ENCODE measurements at places on chromosomes 7 and 10.

DNA sequence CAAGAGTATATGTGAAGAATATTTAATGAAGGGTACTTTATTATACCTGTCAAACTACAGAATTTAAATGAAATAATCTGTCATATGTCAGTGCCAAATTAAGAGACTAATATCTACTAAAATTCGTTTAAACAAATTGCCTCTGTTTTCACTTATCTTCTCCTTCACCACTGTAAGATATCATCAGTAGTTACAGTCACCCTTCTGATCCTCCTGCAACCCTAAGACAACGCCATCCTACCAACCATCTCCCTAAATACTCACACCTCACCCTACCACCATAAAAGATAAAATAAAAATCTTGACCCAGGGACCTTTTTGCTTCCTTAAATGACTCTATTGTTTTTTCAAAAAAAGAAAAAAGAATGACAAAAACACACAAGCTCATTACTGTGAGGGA, 20.8 kb downstream of the EZH2 start:
- DNase-seq: no peak

GRCh38 chr10:52257692-52258075, 56.4 kb upstream of the DKK1 start:
- DNase-seq: no peak

DNA sequence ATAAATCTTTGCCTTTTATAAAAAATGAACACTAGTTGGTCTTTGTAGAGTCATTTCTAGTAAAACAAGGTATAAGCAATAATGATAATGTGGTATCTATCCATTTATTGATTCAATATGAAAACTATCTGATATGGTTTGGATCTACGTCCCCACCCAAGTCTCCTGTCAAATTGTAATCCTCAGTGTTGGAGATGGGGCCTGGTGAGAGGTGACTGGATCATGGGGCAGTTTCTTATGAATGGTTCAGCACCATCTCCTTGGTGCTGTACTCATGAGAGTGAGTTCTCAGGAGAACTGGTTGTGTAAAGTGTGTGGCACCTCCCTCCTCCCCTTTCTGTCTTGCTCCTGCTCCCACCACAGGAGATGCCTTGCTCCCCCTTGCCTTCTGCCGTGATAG, 288.8 kb downstream of the CACNA2D1 start:
- no peak for DNase-seq

- DNase-seq: no peak
These were observed 10.7 kb upstream of the HOXA13 start for GRCh38 chr7:27210441-27211083.

GRCh38 chr10:98338318-98338717, 70.3 kb upstream of the LOXL4 start:
- no peak for DNase-seq

DNA sequence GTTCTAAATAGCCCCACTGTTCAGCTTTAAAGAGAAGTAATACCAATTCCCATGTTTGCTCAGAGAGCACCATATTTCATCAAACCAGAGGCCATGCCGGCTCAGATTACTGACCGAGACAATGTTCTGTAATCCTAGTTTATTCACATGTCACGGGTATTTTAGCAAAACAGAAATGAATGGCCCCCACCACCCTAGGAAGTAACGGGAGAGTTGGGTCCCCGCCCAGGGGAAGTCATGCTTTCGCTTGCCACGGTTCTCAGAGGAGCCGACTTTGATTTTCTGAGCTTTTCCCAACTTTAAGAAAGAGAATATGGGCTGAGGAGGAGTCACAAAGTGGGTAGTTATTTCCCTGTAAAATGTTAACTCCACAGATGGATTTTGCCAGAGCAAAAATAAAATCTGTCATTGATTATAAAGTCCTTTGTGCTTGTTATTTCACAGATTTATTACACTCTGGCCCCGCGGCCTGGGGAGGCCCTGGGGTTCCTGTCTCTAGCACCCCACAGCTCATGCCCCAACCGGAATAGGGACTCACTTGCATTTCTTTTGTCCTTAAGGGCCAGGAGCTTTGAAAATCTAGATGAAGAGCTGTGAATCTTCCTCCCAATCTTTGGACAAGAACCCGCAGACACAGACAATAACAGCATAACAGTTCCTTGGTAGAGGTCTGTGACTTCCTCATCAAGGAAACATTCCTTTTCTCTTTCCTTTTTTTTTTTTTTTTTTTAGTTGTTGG, 3.7 kb upstream of the GDF10 start:
- no peak for DNase-seq

DNA sequence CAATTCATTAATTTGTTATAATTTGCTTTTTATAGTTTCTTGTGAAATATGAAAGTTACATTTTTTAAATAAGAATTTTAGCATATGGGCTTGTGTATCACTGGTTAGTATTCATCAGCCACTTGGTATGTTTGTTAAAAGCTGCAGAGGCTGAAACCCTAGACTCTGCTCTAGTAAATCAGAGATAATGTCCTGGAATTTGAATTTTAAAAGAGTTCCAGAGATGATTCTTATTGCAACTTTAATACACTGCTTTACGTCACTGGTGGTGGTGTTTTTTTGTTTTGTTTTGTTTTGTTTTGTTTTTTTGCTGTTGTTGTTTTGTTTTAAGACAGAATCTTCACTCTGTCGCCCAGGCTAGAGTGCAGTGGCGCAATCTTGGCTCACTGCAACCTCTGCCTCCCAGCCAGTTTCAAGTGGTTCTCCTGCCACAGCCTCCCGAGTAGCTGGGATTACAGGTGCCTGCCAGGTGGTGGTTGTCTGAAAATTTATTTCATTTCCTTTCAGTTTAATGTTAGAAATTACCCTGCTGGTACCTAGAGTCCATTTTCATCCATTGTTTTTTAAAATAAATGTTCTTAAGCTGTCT, 43.8 kb downstream of the PTPN12 start:
- no peak for DNase-seq

DNA sequence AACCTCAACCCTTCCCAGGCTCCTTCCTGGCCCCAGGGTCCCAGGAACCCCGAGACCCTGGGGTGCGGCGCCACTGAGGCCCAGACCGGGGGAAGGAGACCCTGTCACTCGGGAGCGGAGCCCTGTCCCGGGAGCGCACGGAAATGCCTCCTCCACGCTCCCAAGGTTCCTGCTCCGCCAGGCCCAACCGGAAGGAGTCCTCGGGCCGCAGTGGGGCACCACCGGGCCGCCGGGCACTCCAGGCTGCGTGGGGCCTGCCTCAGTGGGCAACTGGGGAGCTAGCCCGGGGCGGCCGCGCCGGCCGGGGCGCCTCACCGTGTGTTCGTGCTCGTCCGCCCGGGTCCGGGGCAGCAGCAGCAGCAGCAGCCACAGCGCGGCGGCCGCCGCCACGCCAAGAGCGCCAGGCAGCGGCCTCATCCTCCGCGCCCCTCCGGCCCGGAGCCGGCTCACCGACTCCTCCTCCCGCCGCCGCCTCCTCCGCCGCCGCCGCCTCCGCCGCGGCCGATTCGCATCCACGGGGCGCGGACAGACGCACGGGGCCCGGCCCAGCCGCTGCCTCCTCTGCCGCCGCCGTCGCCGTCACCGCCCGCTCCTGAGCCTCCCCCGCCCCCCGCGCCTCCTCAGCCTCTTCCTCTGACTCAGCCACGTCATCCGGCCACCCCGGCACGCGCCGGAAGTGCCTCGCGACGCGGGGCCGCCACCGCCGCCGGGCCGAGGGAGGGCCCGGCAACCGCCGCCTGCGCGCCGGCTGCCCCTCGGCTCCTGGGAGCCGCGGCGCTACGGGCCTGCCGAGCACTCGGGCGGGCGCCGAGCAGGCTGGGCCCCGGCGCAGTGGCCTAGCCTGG, at the start of gene TM9SF3:
Gene TM9SF3, minus strand, starts transcription at position 594 of the 845 bp plus-strand sequence. Its CDS starts 177 bp downstream, at position 417.
- DNase-seq: peak; percentile 88

- DNase-seq: no peak
These were observed 30.8 kb upstream of the GOT1 start for GRCh38 chr10:99461230-99461629.

DNA sequence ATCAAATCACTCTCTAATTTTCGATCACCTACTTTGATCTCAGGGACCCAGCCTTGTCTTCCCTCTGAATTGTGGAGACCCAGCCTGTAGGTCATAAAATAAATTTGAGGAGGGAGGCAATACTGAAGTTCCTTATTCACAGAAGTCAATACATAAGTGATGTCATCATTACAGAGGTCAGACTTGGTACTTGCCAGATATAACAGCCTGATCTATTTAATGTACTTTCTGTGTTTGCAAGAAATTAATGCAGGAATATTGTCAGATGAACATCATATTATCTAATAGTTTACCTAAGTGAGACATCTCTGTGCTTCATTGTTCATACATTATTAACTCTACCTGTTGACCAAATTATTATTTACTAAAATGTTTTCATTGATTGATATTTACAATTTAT, 105.6 kb downstream of the GPAM start:
- no peak for DNase-seq

GRCh38 chr10:120012131-120012400, 119.5 kb downstream of the SEC23IP start:
- DNase-seq: no peak

DNA sequence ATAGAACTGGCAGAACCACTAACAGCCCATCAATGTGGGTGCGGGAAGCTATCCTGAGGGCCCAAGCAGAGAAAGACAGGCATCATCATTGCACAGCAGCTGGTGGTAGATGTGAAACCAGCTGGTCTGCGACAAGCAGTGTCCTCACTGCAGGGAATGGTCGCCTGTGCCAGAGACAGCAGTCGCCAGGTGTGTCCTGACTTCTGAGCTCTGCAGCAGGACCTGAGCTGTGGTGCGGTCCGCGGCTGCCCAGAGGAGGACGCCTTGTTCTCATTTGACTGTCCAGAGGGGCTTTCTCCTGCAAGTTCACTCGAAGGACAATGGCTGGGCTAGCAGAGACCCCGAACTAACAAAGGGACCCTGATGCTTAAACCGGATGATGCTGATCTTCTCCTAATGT, 97.4 kb downstream of the LRRC18 start:
- no peak for DNase-seq

DNA sequence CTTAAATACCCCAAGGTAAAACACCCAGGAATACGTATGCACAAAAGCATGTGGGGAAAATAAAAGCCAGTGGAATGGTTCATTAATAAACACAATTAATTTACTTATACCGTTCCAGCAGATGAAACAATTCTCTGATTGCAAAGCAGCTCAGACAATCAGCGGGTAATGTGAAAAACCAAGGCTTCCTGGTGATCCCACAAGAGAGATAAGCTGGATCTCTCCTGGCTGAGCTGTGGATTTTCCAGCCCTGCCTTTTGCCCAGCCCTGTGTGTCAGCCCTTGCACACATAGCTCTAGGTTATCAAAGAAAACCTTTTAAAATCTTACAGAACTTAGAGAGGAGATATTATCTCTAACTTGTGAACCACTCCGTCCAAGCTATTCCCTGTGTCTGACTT, 1010.7 kb upstream of the AUTS2 start:
- DNase-seq: no peak

GRCh38 chr10:112185959-112186358, 2.4 kb upstream of the GPAM start:
- no peak for DNase-seq

- no peak for DNase-seq
These were observed 267.8 kb downstream of the BICC1 start for GRCh38 chr10:58780476-58780875.

GRCh38 chr7:159193543-159194090, 49.0 kb upstream of the VIPR2 start:
- no peak for DNase-seq

DNA sequence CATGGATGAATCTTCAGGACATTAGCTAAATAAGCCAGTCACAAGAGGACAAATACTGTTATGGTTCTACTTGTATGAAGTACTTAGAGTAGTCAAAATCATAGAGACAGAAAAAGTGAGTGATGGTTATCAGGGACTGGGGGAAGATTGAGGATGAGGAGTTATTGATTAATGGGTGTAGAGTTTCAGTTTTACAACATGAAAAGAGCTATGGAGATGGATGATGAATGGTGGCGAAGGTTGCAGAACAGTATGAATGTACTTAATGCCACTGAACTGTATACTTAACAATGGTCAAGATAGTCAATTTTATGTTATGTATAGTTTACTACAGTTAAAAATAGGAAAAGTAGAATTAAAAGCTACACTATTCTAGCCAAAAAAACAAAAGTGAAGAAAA, 7.8 kb downstream of the STK31 start:
- DNase-seq: no peak

DNA sequence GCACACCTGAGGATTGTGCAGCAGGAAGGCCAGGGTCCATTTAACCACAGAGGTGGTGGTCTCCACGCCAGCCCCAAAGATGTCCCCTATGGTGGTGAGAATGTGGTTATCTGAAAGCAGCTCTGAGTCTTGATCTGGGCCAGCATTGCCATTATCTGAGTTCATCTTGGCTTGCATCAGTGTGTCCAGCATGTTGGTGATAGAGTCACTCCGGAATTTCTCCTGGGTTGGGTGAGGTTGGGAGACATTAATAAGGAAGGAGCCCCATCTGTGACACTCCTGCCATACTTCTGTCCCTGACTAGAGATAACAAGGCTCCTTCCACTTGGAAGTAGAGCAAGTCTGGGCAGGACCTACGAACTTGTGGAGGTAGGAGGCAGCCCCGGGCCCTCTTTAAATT, 4.2 kb downstream of the CYP17A1 start:
- DNase-seq: no peak

GRCh38 chr10:124079864-124080263, 13.5 kb downstream of the CHST15 start:
- no peak for DNase-seq

DNA sequence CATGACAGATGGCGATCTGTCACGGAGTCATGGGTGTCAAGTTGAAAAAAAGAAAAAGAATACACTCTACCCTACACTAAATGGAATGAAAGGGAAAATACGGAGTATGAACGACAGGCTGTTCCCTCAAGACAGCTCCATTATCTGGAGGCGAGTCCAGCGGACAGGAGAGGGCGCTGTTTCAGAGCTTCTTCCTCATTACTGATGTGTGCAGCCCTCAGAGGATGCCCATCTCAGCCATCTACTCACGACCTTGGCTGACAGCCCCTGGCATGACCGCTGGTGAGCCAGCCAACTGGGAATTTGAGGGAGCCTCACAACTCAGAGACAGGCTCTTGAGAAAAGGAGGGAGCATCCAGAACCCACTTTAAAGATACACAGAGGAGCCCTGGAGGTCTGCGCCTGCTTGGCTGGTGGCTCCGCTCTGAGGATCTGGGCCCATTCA, 49.6 kb upstream of the SMNDC1 start:
- DNase-seq: peak; percentile 84

- no peak for DNase-seq
These were observed 109.4 kb downstream of the FAM107B start for GRCh38 chr10:14665304-14665703.

- no peak for DNase-seq
These were observed 5.8 kb downstream of the KIAA1217 start for GRCh38 chr10:24214762-24215161.
